ENCODE measurements at places on chromosomes 13 and 19.

DNA sequence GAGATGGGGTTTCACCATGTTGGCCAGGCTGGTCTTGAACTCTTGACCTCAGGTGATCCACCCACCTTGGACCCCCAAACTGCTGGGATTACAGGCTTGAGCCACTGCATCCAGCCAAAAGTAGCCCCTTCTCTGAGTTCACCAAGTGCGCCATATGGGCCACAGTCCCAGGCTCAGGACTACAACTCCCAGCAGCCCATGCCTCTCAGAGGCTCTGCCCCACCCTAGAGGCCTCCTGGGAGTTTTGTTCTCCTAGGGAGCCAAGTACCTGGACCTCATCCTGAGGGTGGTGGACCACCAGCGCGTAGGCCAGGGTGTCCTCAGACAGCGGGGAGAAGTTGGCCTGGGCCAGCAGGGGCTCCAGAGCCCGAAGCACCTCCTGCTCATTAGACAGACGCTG lies 18.8 kb downstream of the TMEM143 start:
- no peak for DNase-seq

DNA sequence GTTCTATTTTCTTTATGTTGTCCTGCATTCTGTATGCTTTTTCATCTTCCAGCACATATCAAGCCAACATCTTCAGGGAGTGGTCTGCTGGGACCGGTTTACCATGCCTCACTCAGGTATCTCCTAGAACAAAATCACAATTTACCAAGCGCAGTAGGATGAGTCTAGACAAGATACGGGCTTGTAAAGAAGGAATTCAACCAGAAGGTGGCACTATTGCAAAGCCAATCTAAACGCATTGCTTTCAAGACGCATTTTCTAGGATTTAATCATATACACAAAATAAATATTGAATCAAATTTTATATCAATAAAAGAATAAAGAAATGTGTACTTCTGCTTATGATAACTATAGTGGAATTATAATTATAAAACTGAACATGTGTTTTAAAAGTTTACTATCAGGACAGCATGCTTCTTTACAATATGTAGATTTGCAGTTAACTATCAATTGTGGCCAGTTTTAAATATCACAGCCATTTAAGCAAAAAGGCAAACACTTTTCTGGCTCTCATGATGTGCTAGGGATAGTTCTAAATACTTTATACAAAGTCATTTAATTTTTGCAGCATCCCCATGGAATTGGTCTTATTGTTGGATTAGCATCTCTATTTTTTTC lies 16.1 kb upstream of the TPP2 start:
- DNase-seq, result peak; percentile 71

DNA sequence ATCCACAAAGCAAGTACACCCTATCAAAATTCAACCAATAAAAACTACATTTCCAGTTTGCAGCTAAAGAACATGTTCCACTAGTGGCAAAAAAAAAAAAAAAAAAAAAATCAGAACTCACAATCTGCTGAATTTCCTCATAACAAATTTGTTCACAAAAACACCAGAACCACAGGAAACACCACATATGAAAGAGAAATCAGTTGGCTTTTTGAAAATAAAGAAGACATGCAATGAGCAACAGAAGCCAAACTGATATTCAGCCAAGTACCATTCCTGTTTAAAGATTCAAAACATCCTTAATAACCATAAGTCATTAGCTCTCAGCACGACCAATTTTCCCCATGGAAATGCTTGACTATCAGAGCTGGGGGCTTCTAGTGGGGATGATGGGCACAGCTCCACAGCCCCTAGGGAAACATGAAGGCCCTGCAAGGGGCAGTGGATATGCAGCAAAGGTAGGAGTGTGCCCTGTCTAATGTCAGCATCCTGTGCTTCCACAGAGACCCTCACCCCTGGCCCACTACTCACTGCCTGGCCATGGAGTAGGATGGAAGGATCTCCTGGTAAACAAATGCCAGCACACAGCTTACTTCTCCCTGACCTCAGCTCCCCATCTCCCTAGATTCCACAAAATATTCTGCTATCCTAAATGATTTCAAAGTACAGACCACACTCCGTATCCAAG lies 74.0 kb upstream of the DOCK9 start:
- DNase-seq, result no peak

GRCh38 chr19:14441041-14441938 lies 8.2 kb downstream of the PKN1 start:
- no peak for DNase-seq

- no peak for DNase-seq
Measured at GRCh38 chr13:77829963-77830362, 88.7 kb downstream of the EDNRB start.
